ENCODE measurements at places on chromosomes 7 and 10.

DNA sequence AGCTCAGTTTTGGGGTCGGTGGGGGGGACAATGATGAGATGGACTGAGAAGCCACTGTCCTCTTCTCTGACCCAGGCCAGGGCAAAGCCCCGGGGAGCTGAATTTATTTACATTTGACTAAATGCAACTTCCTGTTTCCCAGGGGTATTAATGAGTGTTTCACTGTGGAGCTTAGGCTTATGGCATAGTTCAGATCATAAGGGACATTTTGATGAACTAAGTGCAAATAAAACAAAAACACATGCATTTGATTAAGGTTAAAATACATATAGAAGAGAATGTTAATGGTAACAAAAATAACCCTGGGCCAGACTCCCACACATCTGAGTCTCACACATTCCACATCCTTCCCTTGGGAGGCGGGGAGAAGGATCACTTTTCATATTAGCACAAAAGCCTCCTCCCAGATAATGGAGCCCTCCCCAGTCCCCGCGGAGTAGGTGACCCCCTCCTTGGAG lies 320.6 kb downstream of the FRMD4A start:
- no peak for DNase-seq

DNA sequence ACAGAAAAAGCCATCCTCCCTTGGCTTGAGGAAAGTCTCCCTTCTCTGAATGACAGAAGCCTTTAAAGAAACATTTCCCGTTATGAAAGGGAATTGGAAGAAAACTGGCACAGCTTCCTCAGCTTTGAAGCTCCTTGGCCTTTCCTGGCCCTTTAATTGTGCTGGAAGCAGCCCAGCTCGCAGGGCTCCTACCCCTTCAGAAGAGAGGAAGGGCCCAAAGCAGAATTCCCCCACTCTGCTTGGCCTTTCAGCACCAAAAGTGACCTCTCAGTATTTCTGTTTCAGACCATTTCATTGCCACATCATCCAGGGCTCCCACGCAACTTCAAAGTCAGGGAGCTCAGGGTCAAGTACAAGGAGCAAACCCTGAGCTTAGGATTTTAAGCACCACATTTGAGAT lies 4.2 kb downstream of the AFAP1L2 start:
- no peak for DNase-seq

DNA sequence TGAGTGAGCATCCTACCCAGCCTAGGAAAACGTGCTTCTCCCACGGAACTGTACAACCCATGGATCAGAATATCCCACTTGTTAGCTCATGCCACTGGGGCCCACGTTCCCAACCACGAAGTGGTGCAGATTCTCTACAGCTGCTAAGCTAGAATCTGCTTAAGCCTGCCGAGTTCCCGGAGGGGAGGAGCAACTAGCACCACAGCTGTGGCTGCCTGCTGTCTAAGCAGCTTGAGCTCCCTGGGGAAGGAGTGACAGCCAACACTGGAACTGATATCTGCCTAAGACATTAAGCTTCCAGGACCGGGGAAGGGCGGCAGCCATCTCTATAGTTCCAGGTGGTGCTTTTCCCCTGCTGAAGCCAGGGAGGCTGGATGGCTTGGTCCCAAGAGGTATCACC lies 334.7 kb upstream of the CHRM2 start:
- no peak for DNase-seq

GRCh38 chr10:88858491-88858890 lies 6.8 kb upstream of the ANKRD22 start:
- DNase-seq: no peak

GRCh38 chr7:15503603-15504290 lies 58.1 kb downstream of the AGMO start:
- no peak for DNase-seq

DNA sequence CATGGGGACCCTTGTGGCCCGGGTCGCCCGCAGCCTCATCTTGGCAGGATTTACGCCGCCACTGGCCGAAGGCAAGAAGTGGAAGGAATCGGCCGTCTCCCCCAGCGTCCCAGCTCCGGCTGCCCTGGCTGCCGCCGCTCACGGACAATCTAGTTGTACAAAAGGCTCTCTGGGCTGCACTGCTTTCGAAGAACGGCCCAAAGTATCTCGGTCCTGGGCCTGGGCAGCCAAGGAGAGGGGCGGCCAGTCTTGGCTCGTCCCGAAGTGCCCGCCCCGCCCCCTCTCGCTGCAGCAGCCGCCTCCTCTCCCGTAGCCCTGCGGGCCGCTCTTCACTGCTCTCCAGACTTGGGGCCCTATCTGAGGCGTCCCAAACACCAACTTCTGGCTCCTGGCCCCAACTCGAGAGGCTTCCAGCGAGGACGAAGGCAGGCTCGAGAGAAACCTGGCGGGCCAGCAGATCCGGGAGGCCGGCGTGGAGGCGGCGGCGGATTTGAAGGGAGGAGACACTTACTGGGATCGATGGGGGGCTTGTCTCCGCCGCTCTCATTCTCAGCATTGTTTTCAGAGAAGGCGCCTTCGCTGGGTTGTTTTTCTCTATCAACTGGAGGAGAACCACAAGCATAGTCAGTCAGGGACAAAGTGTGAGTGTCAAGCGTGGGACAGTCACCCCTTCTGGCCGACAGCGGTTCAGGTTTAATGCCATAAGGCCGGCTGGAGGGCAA lies 809 bp downstream of the HOXA9 start:
- no peak for DNase-seq

- DNase-seq: no peak
Observed at GRCh38 chr10:107727767-107728317, 563.3 kb upstream of the SORCS1 start.

- DNase-seq: no peak
Observed at GRCh38 chr7:15851201-15851600, 164.7 kb upstream of the MEOX2 start.

DNA sequence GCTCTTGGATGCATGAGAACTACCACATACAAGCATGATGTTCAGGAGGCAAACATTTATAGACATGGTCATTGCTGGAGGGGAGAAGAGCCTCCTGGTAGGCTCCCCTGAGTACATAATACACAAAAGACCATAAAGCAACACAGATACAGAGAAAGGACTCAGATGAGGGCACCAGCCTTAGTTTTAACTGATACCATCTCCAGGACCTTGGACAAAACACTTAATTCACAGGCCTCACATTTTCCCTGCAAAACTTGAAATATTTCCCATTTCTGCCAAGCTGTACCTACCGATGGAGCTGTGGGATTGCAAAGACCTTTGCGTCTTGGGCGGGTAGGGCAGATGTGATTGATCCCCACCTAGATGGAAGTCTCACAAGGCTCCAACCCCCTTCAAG lies 16.7 kb upstream of the ZNF488 start:
- no peak for DNase-seq

- no peak for DNase-seq
Observed at GRCh38 chr7:92790992-92791391, 45.4 kb downstream of the CDK6 start.

DNA sequence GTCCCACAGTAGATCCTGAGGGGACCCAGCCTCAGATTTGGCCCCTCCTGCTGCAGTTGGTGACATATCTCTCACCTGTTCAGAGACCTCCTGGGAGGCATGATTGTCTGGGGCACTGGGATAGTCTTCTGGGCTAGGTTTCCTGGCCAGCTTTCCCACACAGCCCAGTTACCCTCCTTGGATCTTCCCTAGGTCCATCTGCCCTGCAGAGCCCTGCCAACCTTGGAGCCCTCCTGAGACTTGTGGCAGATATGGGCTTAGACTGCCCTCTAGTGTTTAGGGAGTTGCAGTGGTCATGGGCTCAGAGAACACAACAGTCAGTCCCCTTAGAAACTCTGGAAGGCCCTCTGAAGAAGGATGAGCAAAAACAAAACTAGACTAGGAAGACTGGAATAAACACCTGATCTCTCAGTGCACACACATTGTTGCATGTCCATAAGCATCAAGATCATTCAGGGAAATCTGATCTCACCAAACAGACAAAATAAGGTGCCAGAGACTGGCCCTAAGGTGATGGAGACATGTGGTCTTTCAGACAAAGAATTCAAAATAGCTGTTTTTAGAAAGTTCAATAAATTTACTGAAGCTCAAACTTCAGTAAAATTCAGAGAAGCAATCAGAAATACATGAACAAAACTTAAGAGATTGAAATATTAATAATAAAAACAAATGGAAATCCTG lies 324.6 kb downstream of the ATRNL1 start:
- no peak for DNase-seq

GRCh38 chr7:69402696-69403095 lies 195.6 kb upstream of the AUTS2 start:
- DNase-seq: no peak

- peak; percentile 49 for DNase-seq
Observed at GRCh38 chr7:75642810-75643486, 95.8 kb downstream of the HIP1 start.

DNA sequence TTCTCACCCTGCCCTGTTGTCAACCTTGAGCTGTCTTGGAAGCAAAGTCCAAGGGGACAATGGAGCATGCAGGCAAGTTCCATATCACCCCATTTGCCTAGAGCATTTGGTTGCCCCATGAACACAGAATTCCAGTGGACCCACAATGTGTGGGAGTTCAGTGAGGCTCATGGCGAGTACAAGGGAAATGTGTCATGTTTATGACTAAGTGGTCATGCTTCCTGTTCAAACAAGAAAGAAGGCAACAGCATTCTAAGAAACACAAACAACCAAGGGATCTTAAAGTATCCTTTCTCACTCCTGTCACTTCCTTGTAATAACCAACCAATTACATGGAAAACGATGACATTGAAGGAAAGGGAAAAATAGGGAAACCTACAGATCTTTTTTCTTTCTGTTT lies 513.0 kb downstream of the INHBA start:
- no peak for DNase-seq

- DNase-seq: no peak
Observed at GRCh38 chr10:80500572-80501380, 36.9 kb upstream of the SH2D4B start.

- no peak for DNase-seq
Observed at GRCh38 chr7:25786936-25787335, 365.1 kb upstream of the NFE2L3 start.

DNA sequence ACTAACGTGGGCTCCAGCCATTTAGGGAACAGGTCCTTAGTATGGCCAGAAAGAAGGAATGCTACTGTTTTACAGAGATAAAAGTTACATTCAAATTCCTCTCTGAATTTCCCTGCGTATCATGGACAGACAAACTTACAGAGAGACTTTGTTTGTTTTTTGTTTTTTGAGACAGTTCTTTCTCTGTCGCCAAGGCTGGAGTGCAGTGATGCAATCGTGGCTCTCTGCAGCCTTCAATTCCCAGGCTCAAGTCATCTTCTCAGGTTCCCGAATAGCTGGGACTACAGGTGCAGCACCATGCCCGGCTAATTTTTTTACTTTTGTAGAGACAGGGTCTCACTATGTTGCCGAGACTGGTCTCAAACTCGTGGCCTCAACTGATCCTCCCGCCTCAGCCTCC lies 64.5 kb upstream of the MPP7 start:
- no peak for DNase-seq

DNA sequence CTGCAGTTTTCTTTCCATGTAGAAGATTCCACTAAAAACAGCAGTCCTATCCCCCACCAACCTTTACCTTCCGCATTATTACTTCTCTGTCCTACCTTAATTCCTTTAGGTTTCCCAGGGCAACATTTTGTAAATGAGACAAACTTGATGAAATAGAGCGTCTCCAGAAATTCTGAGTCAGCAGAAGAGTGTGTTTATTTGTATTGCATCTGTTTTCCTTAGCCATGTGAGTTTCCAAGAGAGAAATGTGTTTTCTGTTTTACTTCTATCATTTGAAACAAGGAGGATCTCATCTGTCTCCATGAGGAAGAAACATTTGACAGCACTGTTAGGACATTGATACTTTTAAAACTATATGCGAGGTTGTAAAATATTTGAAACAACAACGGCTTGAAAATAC lies 244.2 kb upstream of the PLXDC2 start:
- DNase-seq: no peak

GRCh38 chr7:106177738-106178592 lies 65.9 kb upstream of the SYPL1 start:
- no peak for DNase-seq

DNA sequence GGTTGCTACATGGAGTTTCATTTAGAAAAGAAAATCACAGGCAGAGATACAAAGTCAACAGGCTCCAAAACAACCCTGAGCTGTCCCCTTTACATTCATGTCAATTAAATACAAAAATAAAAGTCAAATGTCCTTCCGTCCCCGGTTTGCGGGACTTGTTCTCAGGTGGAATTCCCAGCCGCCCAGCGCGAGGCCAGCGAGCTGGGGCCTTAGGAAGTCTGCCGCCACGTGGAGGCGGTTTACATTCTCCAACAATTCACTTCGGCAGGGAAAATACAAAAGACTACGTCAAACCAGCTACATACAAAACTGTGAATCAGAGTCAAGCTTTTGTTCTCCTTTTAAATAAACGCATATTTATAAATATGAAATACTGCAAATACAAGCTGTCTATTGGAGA lies 25.3 kb upstream of the DDC start:
- DNase-seq: no peak

DNA sequence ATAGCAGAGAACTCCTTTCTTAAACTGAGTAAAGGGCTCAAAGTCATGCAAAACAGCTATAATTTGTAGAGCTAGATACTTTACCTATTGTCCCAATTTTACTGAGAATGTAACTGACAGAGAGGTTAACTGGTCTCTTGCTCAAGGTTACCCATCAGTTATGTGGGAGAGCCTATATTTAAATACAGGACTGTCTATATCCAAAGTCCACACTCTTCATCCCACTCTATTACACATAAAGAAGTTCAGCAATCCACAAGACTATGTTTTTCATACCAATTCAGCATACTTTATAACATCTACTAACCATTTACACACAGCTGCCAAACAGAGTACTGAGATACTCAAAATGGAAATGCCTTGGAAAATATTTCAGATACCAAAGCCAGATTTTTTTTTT lies 100.2 kb downstream of the MICU1 start:
- DNase-seq: no peak

DNA sequence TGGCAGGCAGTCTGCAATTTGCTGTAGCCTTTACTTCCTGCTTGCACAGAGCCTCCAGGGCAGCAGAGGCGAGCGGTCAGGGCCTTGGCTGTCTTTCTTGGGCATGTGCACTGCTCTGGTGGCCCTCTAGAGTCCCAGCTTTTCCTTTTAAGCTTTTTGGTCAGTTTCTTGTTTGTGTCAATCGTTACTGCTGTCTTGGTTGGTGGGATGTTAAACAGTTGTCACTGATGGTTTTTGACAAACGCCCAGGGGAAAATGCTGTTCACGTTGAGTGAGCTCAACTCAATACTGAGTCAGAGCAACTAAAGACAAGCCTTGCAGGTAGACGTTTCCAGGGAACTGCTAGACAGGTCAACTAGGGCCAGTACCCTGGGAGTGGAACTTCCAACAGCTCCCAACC lies 14.0 kb downstream of the PRKRIP1 start:
- DNase-seq: no peak

DNA sequence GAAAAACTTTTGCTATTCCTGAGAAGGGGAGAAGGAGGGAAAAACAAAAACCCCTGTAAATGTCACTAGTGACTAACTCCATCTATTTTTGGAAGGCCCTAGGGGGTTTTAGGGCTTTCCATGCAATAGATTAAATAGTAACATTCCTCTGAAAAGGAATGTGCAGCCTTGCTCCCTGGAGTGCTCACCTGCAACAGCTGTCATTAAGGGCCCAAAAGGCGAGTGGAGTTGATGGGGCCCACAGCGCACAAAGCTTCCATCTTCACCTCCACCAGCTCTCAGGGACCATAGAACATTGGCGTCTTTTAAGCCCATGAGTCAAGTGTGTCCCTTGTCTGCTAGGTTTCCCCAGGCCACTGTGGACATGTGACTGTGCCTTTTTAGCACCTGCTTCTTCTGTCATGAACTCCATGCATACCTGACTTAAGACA lies 58.0 kb upstream of the IL6 start:
- DNase-seq: no peak

Data from activated CD4-positive, alpha-beta T cell treated with anti-CD3 and anti-CD28 coated beads for 24 hours (primary cell).